H1 (cell line): ENCODE measurements at places on chromosomes 4 and X.

DNA sequence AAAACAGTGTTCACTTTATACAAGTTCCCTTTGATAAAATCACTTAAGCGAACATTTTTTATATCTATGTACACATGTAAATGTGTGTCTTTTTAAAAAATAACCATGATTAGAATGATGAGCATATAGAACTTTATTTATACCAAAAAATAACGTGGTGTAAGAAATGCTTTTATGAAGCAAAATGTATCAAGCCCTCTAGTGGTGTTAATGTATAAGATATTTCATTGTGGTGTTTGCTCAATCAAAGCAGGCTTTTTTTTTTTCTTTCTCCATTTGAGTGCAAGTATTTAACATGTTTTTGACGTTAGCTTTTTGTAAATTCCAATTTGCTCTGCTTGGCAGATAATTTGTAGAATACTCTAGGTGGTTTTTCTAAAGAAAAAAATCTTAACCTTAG lies 2092.4 kb upstream of the TENM3 start:
- no peak for DNase-seq

DNA sequence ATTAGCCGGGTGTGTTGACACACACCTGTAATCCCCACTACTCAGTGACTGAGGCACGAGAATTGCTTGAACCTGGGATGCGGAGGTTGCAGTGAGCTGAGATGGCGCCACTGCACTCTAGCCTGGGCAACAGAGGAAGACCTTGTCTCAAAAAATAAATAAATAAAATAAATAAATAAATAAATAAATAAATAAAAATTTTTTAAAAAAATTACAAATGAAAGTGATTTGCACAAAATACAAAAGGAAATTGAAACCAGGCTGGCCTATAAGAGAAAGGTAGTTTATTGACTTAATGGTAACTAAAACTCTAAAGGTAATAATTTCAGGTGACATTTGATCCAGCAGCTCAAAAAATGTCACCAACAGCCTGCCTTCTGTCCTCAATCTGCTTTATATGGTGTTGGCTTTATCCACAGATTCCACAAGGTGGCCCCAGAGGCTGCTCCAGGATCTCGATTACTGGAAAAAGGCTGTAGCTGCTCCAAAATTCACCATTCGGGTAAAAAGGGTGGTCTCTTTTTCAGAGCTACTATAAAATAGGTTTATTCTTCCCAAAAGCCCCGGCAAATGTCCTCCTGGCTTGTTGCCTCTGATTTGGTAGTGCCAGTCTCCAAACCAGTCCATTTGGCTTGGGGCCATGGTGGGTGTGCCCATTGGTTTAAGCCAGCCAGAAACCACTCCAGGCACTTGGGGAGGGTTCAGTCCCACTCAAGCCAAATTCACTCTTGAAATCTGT lies 61.4 kb upstream of the TRIM2 start:
- DNase-seq: peak; percentile 68

GRCh38 chr4:118716304-118716703 lies 31.1 kb downstream of the METTL14 start:
- no peak for DNase-seq

DNA sequence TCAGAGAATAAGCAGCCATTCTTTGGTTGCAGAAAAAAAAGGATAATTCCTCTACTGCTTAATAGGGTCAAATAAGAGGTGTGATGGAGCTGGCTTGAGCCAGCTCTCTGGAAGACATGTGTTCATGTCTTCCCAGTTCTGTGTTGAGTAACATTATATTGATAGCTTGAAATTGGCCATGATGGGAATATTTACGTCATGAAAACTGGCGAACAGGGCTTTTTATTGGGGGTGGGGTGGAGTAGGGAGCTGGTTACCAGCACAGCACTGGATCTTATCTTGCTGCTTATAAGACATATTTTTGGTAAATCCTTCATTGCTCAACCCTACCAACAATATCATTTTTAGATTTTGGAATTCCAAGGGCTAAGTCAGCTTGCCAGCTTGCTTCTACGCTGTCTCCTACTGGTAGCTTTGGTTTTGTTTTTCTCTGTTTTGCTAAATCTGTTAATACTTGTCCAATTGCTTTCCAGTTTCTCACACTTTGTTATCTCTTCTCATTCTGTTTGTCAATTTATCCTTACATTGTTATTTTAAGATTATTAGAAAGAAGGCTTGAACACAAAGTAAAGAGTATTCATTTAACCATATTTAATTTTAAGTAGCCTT lies 25.3 kb upstream of the GBA3 start:
- no peak for DNase-seq

- DNase-seq: no peak
Measured at GRCh38 chr4:184895012-184895695, 69.4 kb upstream of the ACSL1 start.

DNA sequence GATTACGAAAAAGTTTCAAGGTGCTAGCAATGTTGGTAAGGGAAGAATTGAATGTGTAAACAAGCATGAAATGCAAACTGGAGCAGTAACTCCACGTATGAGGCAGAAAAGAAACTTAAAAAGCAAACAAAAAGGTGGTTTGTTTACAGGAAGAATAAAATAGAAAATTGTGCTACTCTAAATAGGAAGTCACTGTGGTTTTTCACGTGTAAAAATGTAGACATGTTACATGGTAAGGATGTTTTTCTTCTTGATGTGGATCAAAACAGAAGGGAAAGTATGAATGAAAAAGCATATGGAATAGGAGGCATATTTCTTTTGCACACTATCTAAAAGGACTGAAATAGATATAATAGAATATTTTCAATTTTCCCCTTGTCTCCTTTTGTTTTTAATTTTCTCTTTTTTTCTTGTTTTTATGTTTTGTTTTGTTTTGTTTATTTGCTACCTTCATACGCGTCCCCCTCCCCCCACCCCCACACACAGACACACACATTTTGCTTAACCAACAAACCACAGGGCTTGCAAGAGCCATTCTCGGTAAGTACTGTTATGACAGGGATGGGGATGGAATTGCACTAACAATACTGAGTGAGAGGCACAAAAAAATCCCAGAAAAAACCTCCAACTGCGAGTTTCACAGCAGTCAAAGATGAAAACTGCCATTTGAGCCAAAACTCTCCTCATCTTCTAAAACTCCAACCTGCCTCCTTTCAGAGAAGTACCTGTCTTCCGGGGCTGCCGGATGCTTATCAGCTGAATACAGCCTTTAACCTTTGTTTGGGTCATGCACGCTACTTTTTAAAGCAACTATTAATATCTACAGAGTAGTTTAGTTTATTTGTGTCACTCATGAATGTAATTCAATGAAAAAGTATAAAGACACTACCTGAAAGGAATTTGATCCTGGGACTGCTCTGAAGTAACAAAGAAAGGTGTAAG lies 135.8 kb downstream of the IL15 start:
- no peak for DNase-seq

DNA sequence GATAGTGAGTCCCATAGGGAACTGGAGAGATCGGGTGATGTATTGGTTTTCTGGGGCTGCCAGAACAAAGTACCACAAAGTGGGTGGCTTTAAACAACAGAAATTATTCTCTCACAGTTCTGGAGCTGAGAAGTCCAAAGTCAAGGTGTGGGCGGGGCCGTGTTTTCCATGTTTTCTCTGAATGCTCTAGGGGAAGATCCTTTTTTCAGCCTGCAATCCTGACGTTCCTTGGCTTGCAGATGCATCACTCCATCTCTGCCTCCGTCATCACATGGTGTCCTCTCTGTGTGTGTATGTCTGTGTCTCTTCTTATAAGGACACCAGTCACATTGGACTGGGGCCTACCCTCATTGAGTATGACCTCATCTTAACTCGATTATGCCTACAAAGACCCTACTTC lies 7.9 kb upstream of the GPM6B start:
- DNase-seq: no peak

- no peak for DNase-seq
Measured at GRCh38 chr4:110216129-110216528, 17.7 kb upstream of the ELOVL6 start.

GRCh38 chr4:534576-535151 lies 35.7 kb downstream of the PIGG start:
- no peak for DNase-seq

GRCh38 chr4:26362745-26363439 lies 42.1 kb downstream of the RBPJ start:
- no peak for DNase-seq

GRCh38 chr4:110510955-110511544 lies 35.1 kb downstream of the ENPEP start:
- DNase-seq: no peak

DNA sequence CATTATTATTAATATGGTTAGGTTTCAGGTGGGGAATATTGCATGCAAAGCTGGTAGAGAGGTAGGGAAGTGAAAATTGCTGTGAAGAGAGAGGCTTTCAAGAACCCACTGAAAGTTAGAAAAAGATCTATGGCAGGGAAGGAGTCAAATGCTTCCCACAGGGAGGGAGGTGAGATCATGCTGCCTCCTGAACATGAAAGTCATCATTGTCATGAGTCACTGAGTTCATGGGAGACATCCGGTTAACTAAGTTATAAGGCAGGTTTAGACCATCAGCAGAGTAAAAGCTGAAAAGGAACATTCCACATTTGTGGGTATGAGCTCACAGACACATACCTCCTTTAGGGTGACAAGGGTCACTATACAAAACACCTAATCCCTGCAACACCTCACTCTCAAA lies 16.2 kb downstream of the GATB start:
- no peak for DNase-seq

DNA sequence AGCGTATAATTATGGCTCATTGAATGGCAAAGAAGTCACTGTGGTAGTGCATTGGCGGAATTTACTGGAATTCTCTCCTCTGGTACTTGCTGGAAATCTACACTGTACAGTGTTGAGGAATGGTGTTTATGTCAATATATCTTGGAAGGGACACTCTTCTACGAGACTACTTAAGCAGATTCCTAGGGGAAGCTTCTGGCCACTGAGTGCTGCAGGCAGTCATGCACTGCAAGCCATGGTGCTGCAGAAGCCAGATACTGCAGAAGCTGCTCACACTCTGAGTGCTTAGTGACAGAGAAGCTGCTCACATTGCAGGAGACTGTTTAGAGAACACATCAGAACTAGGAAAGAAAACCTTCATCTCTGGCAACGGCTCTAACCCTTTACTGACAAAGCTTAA lies 725.0 kb downstream of the CCSER1 start:
- DNase-seq: no peak

GRCh38 chr4:149999485-150000074 lies 78.7 kb upstream of the DCLK2 start:
- no peak for DNase-seq

- no peak for DNase-seq
Measured at GRCh38 chrX:26574234-26574633, 358.3 kb downstream of the MAGEB5 start.

DNA sequence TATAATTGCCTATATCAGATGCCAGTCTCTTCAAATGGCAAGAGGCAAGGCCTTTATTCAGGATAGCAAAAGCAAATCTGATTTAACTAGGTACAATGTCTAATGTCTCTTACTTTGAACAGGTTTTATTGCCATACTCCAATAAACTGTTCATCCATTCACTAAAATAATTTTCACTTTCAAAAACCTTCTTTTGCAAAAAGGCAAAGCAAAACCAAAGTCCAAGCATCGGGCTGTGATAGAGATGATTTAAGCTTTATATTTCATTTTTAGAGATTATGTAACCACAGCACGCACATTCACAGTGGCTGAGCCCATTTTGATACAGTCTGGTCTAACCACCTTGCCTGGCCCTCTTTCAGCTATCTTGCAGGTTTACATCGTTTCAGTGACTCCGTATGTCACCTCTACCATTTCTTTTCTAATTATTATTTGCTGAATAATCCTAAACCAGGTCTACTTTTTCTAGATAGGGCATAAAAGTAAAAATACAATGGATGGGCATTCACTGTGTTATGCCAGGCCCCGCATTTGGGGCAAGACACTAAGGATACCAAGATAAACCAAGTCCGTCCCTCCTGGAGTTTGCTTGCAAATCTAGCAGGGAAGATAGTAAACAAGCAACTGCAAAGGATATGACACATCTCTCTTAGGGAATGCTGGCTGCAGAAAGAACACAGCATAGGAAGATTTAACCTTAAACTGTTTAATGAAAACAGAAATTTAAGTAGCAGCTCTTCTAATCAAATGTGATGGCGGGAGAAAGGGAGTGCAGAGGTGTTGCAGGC lies 1.8 kb downstream of the CASP3 start:
- no peak for DNase-seq

- DNase-seq: no peak
Measured at GRCh38 chr4:3401436-3402171, 40.2 kb upstream of the HGFAC start.

- no peak for DNase-seq
Measured at GRCh38 chr4:162406637-162407365, 243.0 kb upstream of the FSTL5 start.

DNA sequence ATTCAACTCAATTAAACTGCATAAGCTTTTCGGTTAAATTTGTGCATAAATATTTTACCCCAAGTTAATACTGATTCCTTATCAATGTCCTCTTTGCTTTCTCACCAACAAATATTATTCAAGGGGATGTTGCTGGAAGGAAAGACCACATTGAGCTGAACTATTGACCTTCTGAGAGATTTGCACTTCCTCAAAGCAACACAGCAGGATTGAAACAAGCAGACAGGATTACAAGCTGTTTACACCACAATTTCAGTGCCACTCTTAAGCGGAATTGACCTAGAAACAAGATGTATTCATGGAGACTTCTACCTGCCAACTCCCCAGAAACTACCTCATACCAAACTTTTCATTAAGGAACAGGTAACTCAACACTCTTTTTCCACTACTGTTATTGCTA lies 96.5 kb upstream of the DUSP21 start:
- no peak for DNase-seq
